ENCODE measurements at places on chromosomes 3 and 15. TPM values are rescaled to one million over a fixed set of nuclear protein-coding genes. Genes with fewer than 3 reads are reported as not detected.
A peak's percentile ranks its signal among the peaks of the same experiment; 100 is the strongest.

- no peaks in the 10 kb centered on the region for H3K4me1 ChIP-seq
- H3K27me3 ChIP-seq: no peaks in the 10 kb centered on the region
- H3K36me3 ChIP-seq: peaks cover 47% of the 10 kb centered on the region
- no peak overlapping the region for H3K4me3 ChIP-seq
These were observed 25.8 kb downstream of the FAM98B start for GRCh38 chr15:38479756-38480155.

- DNase-seq: no peak
- H3K27me3 ChIP-seq: no peaks in the 10 kb centered on the region
- no peak overlapping the region for H3K27ac ChIP-seq
- no peaks in the 10 kb centered on the region for H3K36me3 ChIP-seq
These were observed 195.7 kb upstream of the SETMAR start for GRCh38 chr3:4107430-4107829.

GRCh38 chr15:28185148-28185895, 86.2 kb upstream of the OCA2 start:
- H3K4me1 ChIP-seq: no peaks in the 10 kb centered on the region
- H3K27ac ChIP-seq: no peak overlapping the region
- H3K4me3 ChIP-seq: no peak overlapping the region
- H3K36me3 ChIP-seq: peaks cover 65% of the 10 kb centered on the region
- no peak for DNase-seq

- H3K27me3 ChIP-seq: no peaks in the 10 kb centered on the region
- H3K4me1 ChIP-seq: peaks cover 11% of the 10 kb centered on the region
- no peak for DNase-seq
- H3K27ac ChIP-seq: no peak overlapping the region
- peaks cover 49% of the 10 kb centered on the region for H3K36me3 ChIP-seq
These were observed 24.4 kb downstream of the PTPN23 start for GRCh38 chr3:47404955-47405790.

The CHCHD6 gene
- total RNA-seq: 3.6 TPM

The CCDC9B gene
- 14.4 TPM for total RNA-seq

GRCh38 chr3:62316525-62316924, 56.8 kb downstream of the FEZF2 start:
- H3K36me3 ChIP-seq: no peaks in the 10 kb centered on the region
- no peak overlapping the region for H3K27ac ChIP-seq
- no peaks in the 10 kb centered on the region for H3K4me1 ChIP-seq
- DNase-seq: no peak
- no peak overlapping the region for H3K4me3 ChIP-seq

GRCh38 chr3:129888771-129889170, 4.7 kb downstream of the TMCC1 start:
- no peak overlapping the region for H3K4me3 ChIP-seq
- H3K36me3 ChIP-seq: no peaks in the 10 kb centered on the region
- H3K27ac ChIP-seq: peak overlapping the region; percentile 97
- H3K4me1 ChIP-seq: peaks cover 48% of the 10 kb centered on the region
- DNase-seq: no peak
- H3K27me3 ChIP-seq: no peaks in the 10 kb centered on the region

DNA sequence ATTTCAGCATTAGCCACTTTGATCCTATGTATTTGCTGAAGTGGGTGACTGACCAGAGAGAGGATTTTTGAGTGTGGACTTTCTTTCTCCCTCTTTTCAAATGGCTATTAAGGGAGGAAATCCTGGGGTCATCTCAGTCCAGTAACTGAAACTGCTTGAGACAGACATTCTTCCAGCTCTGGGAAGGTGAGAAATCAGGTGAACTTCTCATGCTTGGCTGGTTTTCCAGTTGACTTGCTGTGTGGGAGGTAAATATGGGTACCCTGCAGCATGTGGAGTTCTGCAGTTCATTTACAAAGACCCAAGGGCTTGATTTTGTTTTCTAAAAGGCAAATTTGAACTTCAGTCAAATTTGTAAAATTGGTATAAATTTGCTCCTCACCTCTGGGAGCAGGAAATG, 461.1 kb upstream of the TBL1XR1 start:
- no peak for DNase-seq
- H3K4me1 ChIP-seq: no peaks in the 10 kb centered on the region
- H3K27ac ChIP-seq: no peak overlapping the region
- H3K36me3 ChIP-seq: no peaks in the 10 kb centered on the region

GRCh38 chr3:123632161-123632655, 47.4 kb upstream of the HACD2 start:
- no peaks in the 10 kb centered on the region for H3K36me3 ChIP-seq
- H3K27me3 ChIP-seq: no peaks in the 10 kb centered on the region
- no peak for DNase-seq
- H3K4me1 ChIP-seq: no peaks in the 10 kb centered on the region

DNA sequence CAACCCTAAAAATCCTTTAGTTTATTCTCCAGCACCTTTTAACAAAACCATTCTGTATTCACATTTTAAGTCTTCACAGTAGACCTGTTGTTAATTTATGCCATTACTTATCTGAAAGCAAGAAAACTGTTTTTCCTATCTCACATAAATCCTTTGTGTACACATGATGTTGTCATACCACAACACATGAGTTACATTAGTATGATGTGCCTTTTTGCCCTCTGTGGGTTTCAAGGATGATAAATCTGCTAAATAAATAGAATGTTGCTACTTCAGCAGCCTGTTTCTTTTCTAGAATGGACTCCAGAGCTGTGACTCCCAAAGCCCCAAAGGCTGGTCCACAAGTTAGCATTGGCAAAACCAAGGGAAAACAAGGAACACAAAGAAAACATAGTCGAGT, 151.6 kb downstream of the SERPINI1 start:
- H3K4me1 ChIP-seq: no peaks in the 10 kb centered on the region
- H3K27me3 ChIP-seq: no peaks in the 10 kb centered on the region
- H3K4me3 ChIP-seq: no peak overlapping the region
- DNase-seq: no peak
- no peaks in the 10 kb centered on the region for H3K36me3 ChIP-seq

DNA sequence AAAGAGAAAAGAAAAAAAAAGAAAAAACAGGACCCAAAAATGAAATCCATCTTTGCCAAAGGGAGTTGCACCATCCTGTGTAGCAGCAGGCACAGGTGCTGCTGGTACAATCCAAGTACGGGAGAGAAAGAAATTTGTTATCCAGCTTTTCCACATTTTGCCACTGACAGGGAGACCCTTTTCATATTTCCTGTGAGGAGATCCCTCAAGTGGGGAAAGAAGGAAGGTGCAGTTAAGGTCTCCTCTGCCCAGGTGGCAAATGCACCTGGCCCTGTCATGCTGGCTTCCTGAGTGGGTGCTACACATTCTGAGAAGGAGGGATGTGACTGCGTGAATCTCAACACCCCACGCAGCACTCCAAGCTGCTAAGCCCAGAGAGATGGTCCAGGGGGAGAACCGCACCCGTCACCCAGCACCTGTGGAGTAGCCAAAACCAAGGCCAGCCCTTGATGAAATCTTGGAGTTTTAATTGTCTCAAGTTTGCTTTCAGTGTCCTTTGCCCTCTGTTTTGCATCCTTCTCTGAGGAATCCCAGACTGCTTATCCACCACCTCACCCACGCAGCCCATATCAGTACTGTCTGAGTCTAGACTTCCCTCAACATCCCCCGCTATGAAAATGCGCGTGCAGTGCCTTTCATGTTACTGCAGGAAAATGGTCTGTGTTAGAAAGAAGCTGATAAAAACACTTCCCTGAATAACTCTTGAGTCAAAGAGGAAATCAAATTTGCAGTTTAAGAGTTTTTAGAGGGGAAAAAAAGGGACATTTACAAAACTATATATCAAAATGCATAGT, 141.9 kb upstream of the THBS1 start:
- no peaks in the 10 kb centered on the region for H3K27me3 ChIP-seq
- H3K4me3 ChIP-seq: no peak overlapping the region
- no peak for DNase-seq

GRCh38 chr3:71078723-71079525, 504.6 kb downstream of the FOXP1 start:
- no peaks in the 10 kb centered on the region for H3K27me3 ChIP-seq
- H3K4me1 ChIP-seq: no peaks in the 10 kb centered on the region
- DNase-seq: no peak

DNA sequence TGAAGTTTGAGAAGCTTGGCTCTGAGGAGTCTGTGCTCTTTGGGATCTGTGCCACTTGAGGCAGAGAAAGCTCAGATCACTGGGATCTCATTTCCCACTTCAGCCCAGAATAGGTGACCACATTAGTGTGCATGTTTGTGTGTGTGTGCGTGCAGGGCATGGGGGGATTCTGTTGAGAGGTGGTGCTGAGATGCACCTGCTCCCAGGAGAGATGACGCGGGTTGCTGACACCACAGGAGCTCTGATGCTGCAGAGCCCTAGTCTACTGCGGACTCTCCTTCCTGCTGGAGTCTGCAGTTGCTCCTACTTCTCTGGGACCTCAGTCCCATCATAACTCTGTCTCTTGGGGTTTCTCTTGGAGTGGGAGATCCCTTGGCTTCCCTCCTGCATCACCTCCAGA, 14.7 kb upstream of the CTXND1 start:
- no peaks in the 10 kb centered on the region for H3K36me3 ChIP-seq
- no peak overlapping the region for H3K4me3 ChIP-seq
- DNase-seq: no peak
- H3K27me3 ChIP-seq: peaks cover 8% of the 10 kb centered on the region
- H3K27ac ChIP-seq: no peak overlapping the region

GRCh38 chr15:39685999-39686613, 96.5 kb downstream of the FSIP1 start:
- no peaks in the 10 kb centered on the region for H3K4me1 ChIP-seq
- H3K4me3 ChIP-seq: no peak overlapping the region
- no peak for DNase-seq
- no peak overlapping the region for H3K27ac ChIP-seq

DNA sequence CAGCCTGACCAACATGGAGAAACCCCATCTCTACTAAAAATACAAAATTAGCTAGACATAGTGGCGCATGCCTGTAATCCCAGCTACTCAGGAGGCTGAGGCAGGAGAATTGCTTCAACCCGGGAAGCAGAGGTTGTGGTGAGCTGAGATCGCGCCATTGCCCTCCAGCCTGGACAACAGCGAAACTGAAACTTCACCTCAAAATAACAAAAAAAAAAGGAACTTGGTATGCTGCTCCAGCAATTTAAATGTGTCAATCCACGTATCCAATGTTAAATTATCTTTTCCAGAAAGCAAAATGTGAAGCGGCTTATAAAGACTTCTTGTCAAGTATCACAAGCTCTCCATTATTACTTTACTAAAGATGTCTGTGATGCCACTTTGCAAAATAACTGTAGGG, 9.9 kb upstream of the ARIH1 start:
- no peaks in the 10 kb centered on the region for H3K4me1 ChIP-seq
- no peak for DNase-seq
- no peaks in the 10 kb centered on the region for H3K36me3 ChIP-seq

The SPATA16 gene
- total RNA-seq: not detected

- no peak overlapping the region for H3K4me3 ChIP-seq
- no peak for DNase-seq
- no peak overlapping the region for H3K27ac ChIP-seq
- no peaks in the 10 kb centered on the region for H3K4me1 ChIP-seq
These were observed 413.6 kb downstream of the ROBO1 start for GRCh38 chr3:79354179-79354688.

The CKMT1B gene
- not detected for total RNA-seq
